ENCODE measurements at places on chromosomes 13 and 19. TPM values are rescaled to one million over a fixed set of nuclear protein-coding genes. Genes with fewer than 3 reads are reported as not detected.
A peak's percentile ranks its signal among the peaks of the same experiment; 100 is the strongest.

Gene CACNG6
- not detected for total RNA-seq

Gene TMEM255B
- 8.2 TPM for total RNA-seq

Gene RAB3A
- 9.6 TPM for total RNA-seq

Gene RB1
- 70.4 TPM for total RNA-seq

Gene ARHGAP33
- total RNA-seq = 21.6 TPM

DNA sequence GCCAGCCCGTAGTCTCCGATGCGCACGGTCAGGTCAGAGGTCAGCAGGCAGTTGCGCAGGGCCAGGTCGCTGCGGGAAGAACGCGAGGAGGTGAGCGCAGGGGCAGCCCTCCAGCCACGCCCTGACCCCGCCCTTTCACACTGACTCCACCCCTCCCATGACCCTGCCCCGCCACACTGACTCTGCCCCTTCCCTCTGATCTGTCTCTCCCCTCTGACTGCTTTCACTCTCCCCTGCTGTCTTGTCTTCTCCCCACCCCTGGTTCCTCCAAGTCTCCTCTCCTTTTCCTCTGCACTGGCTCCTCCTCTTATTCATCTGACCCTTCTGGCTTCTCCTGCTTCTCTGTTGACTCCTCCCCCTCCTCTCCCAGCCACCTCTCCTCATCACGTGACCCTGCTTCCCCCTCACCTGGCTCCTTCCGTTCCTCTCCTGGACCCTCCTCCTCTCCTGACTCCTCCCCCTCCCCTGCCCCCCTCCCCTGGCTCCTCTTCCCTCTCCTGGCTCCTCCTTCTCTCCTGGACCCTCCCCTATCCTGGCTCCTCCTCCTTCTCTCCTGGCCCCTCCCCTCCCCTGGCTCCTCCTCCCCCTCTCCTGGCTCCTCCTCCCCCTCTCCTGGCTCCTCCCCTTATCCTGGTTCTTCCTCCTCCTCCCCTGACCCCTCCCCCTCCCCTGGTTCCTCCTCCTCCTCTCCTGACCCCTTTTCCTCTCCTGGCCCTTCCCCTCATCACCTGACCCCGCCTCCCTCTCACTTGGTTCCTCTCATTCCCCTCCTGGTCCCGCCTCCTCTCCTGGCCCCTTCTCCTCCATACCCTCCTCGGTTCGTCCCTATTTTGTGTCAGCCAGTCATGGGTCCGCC, 9.9 kb downstream of the LMTK3 start:
- no peak for DNase-seq

DNA sequence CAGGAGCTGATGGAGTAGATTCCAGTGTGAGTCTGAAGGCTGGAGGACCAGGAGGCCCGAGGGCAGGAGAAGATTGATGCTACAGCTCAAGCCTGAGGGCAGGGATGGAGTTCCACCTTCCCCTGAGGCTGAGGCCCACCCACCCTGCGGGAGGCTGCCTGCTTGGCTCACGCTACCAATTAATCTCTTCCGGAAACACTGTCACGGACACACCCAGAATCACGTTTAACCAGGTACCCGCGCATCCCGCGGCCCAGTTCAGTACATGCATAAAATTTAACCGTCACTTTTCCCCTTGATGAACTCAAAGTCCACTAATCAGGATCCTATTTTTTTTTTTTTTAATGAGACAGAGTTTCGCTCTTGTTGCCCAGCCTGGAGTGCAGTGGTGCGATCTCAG, 5.2 kb upstream of the ZNF628 start:
- no peak for DNase-seq

DNA sequence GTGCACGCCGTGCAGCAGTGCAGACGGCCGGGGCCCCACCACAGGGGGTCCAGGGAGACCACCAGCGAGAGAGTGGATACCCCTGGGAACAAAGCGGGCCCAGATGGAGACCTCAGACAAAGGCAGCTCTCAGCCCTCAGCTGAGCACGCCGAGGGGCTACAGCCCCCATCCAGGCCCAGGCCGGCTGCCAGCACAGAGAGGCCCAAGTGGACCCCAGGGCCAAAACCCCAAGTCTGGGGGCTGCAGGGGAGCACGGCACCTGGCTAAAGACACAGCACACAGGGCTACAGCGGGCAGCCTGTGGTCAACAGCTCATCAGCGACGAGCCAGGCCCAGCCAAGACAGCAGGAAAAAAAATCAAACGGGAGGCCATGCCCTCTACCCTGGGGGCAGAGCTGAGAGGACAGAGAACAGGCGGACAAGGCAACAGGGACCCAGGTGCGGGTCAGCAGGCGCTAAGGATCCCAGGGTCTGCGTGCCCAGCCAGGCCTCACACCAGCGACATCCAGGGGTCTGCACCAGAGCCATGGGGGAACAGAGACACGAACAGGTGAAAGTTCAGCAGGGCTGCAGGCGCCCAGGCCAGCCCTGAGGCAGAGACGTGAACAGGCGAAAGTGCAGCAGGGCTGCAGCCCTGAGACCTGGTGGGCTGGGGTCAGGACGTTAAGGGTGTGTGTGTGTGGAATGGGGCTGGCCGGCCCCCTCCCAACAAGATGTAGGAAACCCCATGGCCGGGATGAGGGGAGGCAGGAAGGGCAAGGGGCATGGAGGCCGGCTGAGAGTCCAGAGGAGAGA, 34.3 kb downstream of the RASA3 start:
- no peak for DNase-seq

DNA sequence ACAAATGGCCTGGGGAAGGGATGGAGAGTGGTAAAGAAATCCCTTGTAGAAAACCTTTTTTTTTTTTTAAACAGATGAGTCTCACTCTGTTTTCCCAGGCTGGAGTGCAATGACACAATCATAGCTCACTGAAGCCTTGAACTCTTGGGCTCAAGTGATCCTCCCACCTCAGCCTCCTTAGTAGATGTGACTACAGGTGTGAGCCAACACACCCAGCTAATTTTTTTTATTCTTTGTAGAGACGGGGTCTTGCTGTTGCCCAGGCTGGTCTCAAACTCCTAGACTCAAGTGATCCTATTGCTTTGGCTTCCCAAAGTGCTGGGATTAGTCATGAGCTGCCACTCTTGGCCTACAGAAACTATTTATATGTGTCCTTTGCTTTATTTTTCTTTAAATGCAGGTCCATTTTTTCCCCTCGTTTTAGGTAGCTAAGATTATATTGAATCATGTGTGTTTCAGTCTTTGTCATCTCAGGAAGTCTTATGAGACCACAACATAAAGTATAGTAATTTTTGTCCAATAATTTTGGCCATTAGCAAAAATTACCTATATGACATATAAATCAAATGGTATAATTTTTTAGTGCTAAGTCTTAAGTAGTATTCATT, 10.5 kb downstream of the LPAR6 start:
- DNase-seq = no peak

DNA sequence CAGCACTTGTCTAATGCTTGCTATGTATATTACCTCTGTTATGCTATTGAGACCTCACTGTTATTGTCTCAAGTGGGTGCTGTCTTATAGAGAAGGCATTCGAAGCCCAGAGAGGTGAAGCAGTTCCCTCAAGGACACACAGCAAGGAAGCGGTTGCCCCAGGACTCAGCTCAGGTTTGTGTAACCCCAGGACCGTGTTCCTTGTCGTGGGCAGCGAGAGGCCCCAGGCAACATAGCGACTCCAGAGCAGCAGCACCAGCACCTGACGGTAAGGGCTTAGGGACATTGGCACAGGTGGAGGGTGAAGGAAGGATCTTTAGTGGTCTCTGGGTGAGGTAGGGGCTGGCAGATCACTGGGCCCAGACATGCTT, 2.4 kb downstream of the KLK15 start:
- DNase-seq = no peak

DNA sequence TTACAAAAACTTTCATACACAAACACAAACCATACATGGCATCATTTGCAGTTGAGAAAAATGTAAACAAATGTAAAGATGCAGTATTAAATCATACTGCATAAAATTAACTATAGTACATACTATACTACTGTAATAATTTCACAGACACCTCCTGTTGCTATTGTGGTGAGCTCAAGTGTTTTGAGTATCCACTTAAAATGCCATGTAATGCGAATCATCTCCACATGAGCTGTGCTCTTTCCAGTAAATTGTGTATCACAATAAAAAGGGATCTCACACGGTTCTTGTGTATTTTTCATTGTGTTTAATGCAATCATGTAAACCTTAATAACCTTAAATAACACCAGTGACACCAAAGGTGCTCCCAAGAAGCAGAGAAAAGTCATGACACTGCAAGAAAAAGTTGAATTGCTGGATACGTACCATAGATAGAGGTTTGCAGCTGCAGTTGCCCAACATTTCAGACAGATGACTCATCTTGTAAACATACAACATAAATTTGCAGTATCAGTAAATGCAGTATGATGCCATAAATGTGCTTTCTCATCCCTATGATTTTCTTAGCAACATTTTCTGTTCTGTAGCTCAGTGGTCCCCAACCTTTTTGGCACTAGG, 166.6 kb downstream of the RAP2A start:
- no peak for DNase-seq

DNA sequence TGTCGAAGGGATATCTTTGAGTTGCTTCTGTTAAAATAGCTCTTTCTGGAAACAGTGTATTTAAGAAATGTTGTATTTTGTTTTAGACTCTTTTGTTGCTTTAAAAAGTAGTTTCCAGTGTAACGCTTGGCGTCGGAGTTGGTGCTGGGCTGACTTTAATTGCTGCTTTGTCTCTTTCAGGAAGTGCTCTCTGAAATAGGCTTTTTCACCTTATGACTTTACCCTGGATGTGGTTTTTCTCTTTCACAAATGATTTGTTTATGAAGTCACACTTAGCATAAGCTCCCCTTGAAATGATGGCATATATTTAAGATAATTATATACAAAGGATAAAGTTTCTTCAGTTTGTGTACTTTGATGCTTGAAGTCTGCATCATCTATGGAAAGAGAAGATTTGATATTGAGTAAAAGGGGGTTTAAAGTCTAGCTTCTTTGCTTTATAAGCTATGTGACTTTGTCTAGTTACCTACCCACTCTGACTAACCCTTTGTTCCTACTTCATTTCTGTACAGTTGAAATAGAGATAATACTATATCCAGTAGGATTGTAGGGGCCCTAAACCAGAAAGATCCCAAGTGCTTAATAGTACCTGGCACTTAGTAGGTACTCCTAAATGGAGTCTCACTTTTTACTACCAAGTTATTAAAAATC, at the start of gene GPR18:
GPR18 (minus strand) TSS at position 170 of the 651 bp plus-strand sequence. CDS start 2,507 bp downstream, outside the sequence.
- DNase-seq = peak; percentile 75

DNA sequence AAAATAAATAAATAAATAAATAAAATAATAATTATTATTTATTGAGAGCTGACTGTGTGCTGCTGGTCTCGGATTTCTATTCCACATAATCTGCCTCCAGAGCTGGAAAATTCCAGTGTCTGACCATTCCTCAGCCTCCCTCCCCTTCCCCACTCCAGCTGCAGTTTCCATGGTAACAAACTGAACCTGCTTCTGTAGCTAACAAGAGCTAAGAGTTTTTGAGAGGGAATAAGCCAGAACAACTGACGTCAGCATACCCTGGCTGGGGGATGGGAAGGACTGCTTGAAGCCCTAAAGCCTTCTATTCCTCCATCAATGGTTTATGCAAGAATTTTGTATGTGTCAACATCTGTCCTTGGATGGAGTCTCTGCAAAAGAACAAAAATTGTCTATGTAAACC, 26.0 kb upstream of the PEG3 start:
- DNase-seq = no peak

- DNase-seq = peak; percentile 98
Measured at GRCh38 chr19:39403331-39404312, 3.0 kb upstream of the ZFP36 start.

DNA sequence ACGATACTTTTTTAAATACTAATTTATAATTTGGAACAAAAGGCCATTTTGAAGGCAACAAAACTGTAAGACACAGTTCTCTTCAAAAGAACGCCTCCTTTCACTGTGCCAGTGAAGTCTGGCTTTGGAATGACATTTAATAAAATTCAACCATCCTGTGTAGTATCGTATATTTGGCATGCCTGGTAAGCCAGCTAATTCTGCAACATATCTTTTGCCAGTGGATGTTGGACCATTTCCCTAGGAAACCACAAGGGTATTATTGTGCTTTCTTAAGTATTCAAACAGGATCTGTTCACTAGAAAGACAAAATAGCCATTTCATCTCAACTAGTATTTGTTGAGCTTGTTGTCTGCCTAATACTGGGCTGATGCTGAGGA, 111.6 kb downstream of the RGCC start:
- DNase-seq = no peak

- DNase-seq = no peak
Measured at GRCh38 chr19:48578891-48579290, 26.9 kb downstream of the SULT2B1 start.

GRCh38 chr13:52377898-52378297, 28.1 kb downstream of the THSD1 start:
- no peak for DNase-seq

GRCh38 chr19:2327773-2328400, 499 bp downstream of the LSM7 start:
- peak; percentile 80 for DNase-seq

- no peak for DNase-seq
Measured at GRCh38 chr13:24893863-24894262, 129.9 kb downstream of the RNF17 start.

DNA sequence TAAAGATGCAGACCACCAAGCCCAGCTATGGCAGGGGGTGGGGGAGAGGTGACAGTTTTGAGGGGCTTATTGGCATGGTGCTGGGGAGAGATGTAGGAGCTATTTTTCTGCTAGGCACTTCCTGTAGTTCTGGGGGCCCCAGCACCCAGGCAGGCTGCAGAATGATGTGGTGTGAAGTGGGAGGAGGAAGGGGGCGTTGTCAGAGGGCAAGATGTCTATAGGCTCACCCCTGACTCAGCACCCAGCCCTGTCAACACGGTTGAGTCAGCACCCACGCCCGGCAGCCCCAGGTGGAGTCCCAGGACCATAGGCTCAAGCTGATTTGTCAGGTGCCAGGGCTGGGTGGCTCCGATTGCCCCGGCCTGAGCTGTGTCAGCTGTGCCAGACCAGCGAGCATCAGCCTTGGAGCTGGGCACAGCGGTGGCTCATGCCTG, 5.8 kb downstream of the KLF2 start:
- peak; percentile 95 for DNase-seq

GRCh38 chr19:10346509-10346908, 7.1 kb upstream of the ICAM3 start:
- DNase-seq = no peak

DNA sequence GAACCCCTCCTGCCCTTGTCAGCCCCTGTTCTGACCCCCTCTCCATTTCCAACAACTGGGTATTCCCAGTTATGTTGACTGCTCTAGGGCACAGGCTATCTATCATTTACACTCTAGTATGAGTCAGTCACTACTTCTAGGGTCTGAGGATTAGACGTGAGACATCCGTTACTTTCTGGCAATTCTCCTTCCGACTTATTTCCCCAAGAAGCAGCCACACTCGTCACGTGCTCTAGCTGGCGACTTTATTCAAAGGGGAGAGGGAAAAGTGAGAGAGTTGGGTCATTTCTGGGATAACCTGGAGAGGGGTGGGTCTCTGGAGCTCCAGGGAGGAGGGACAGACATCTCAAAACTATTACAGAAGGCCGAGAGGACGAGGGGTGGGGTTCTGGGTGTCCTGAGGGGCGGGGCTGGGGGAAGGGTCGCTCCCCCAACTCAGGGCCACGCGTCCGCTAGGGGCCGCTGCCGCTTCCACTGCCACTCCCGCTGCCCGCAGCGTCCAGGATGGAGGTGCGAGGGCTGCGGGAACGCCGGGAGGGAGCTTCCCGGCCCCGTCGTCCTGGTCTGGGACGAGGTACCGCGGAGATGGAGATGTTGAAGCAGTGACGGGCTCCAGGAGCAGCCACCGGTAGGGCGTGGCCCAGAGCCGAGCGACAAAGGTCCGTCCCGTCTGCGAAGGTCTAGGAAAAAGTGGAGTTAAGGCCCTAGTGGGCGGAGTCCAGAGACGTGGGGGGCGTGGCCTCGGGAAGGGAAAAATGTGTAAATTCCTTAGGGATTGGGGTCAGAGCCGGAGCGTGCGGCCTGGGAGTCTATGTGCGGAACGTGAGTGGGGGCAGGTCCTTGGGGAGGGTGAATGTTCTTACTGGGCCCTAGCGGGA, 8.9 kb downstream of the RTBDN start:
- DNase-seq = no peak

Data from B cell (primary cell).